ENCODE measurements at places on chromosomes 2 and 18.

DNA sequence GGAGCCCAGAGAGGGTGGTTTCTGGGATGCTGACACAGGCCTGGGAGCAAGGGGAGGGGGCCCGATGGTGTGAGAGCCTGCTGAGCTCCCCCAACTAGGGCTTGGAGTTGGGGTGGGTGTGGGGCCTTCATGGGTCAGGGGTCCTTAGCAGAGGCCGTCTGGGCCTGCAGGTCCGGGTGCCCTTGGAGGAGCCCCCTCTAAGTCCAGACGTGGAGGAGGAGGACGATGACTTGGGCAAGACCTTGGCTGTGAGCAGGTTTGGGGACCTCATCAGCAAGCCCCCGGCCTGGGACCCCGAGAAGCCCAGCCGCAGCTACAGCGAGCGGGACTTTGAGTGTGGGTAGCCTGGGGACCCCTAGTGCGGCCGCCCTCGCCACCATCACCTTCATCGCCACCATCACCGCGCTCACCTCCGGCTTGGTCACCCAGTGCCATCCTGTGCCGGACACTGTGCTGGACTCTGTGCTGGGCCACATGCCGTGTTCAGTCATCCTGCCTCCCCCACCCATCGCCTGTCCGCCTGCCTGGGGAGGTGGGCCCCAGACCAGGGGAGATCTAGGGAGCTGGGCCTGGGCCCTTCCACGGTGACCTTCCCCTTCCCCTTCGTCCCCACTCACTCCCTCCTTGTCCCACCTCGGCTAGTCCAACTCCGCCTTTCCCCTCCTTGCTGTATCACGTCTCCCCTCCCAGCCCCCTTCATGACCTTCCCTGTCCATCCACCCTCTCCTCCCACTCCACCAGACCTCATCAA, 980 bp downstream of the SLC4A3 start:
- peak overlapping the region; percentile 60 for H3K4me3 ChIP-seq
- peaks cover 3% of the 10 kb centered on the region for H3K36me3 ChIP-seq
- no peak for DNase-seq
- H3K27me3 ChIP-seq: no peaks in the 10 kb centered on the region

GRCh38 chr18:59540346-59540745, 156.9 kb downstream of the CCBE1 start:
- DNase-seq: no peak
- no peak overlapping the region for H3K4me3 ChIP-seq
- H3K4me1 ChIP-seq: peaks cover 28% of the 10 kb centered on the region
- peaks cover 9% of the 10 kb centered on the region for H3K36me3 ChIP-seq

- H3K4me1 ChIP-seq: peaks cover 3% of the 10 kb centered on the region
- no peak overlapping the region for H3K4me3 ChIP-seq
- DNase-seq: no peak
- peaks cover 16% of the 10 kb centered on the region for H3K27me3 ChIP-seq
Measured at GRCh38 chr2:221322741-221323140, 249.4 kb downstream of the EPHA4 start.

- no peaks in the 10 kb centered on the region for H3K27me3 ChIP-seq
- no peak for DNase-seq
- H3K4me1 ChIP-seq: no peaks in the 10 kb centered on the region
- H3K4me3 ChIP-seq: no peak overlapping the region
- no peaks in the 10 kb centered on the region for H3K36me3 ChIP-seq
Measured at GRCh38 chr2:139214801-139215200, 434.6 kb upstream of the NXPH2 start.

GRCh38 chr18:56662902-56663301, 11.7 kb downstream of the WDR7 start:
- H3K4me3 ChIP-seq: no peak overlapping the region
- H3K27me3 ChIP-seq: no peaks in the 10 kb centered on the region
- H3K4me1 ChIP-seq: no peaks in the 10 kb centered on the region

- H3K4me1 ChIP-seq: no peaks in the 10 kb centered on the region
- H3K27ac ChIP-seq: no peak overlapping the region
- H3K4me3 ChIP-seq: no peak overlapping the region
- no peak for DNase-seq
- H3K36me3 ChIP-seq: no peaks in the 10 kb centered on the region
Measured at GRCh38 chr2:224876522-224876921, 160.4 kb upstream of the CCDC195 start.

DNA sequence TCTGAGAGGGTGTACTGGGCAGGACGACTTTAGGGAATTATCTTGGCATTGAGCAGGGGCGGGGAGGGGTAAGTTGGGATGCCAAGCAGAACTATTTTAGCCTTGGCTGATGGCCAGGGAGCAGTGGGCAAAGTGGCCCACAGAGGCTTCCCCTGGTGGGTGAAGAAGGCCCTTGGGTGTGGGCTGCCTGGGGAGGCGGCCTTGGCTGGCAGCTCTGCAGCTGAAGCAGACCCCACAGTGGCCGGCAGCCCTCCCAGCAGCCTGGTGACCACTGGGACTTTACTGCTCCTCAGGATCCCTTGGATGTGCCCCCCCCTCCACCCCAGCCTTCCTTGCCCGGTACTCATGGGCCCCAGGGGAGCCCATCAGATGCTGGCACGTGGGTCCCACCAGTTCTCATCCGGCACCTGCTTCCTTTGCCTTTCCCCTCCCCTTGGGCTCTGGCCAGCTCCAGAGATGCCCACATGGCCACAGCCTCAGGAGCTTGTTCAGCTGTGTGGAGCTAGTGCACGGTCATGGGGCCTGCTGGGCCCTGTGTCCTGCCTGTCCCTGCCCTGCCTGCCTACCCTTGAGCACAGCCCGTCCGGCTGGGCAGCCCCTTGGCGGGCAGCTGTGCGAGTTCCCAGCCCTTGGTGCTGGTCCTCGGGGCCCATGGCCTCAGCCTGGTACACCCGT, 122.1 kb upstream of the HS6ST1 start:
- no peak overlapping the region for H3K4me3 ChIP-seq
- H3K36me3 ChIP-seq: no peaks in the 10 kb centered on the region

GRCh38 chr2:12151716-12152115, 405.3 kb downstream of the LPIN1 start:
- H3K4me1 ChIP-seq: peaks cover 8% of the 10 kb centered on the region
- no peak for DNase-seq
- H3K27ac ChIP-seq: no peak overlapping the region
- H3K36me3 ChIP-seq: no peaks in the 10 kb centered on the region
- no peak overlapping the region for H3K4me3 ChIP-seq

DNA sequence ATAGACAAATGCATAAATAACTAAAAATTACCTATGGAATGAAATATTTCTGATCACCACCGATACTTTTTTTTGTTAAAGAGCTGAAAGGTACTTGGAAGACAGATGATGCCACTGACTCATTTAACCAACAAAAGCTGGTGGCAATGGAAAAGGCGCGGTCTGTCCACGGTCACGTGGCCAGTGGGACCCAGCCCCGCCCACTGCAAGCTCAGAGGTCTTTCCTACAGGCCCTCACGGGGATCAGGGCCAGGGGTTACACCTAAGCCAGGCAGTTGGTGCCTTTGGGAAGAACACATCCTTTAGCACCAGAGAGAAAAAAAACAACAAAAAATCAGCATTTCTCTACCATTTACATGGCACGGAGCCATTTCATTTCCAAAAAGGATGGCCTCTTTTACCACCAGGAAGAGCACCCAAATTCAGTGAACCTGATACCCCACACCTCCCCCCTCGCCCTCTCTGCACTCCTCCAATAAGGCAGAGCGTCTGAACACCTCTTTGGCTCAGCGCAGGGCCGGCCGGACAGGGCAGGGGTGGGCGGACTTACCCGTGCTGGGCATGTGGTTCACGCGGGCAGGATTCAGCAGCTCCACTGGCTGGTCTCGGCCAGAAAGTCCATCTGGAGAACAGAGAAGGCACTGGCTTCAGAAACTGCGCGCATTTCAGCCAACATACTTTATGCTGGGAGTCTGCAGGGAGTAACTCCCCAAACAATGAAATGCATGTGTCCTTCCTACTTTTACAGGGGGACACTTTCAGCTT, 164.6 kb downstream of the HDAC4 start:
- H3K4me1 ChIP-seq: peaks cover 13% of the 10 kb centered on the region
- H3K4me3 ChIP-seq: no peak overlapping the region
- DNase-seq: no peak
- H3K36me3 ChIP-seq: no peaks in the 10 kb centered on the region
- H3K27me3 ChIP-seq: no peaks in the 10 kb centered on the region

DNA sequence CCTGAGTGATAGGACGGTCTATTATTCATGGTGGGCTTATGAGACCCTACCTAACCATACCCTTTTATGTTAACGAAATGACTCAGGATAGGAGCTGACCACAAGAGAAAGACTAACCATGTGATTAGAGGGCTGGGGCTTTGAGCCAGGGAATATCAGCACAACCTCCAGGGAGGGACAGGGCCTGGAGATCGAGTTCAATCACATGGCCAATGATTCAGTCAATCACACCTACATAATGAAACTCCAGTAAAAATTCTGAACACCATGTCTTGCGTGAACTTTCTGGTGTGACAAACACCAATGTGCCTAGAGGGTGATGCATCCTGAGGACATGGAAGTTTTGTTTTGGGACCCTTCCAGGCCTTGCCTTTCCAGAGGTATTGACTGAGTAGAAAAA, 2.2 kb upstream of the TEX51 start:
- H3K36me3 ChIP-seq: no peaks in the 10 kb centered on the region
- no peak for DNase-seq
- no peaks in the 10 kb centered on the region for H3K4me1 ChIP-seq
- H3K27me3 ChIP-seq: peaks cover 16% of the 10 kb centered on the region
- H3K27ac ChIP-seq: no peak overlapping the region

DNA sequence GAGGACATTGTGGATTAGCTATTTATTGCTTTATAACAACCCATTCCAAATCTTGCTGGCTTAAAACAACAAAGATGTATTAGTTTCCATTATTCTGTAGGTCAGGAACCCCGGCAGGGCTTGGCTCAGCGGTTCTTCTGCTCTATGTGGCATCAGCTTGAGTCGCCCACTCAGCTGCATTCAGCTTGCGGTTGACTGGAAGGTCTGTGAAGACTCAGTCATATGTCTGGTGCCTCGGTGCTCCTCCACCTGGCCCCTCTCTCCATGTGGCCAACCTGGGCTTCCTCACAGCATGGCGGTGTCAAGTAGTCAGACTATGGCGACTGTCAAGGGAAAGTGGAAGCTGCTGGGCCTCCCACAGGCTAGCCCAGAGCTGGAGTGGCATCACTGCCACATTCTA, 48.6 kb downstream of the EMILIN2 start:
- H3K27ac ChIP-seq: no peak overlapping the region
- no peaks in the 10 kb centered on the region for H3K27me3 ChIP-seq
- DNase-seq: no peak
- H3K4me1 ChIP-seq: peaks cover 15% of the 10 kb centered on the region

GRCh38 chr2:176424746-176425145, 155.5 kb downstream of the MTX2 start:
- peaks cover 23% of the 10 kb centered on the region for H3K27me3 ChIP-seq
- peak overlapping the region; percentile 51 for H3K27ac ChIP-seq
- no peaks in the 10 kb centered on the region for H3K36me3 ChIP-seq
- DNase-seq: no peak

DNA sequence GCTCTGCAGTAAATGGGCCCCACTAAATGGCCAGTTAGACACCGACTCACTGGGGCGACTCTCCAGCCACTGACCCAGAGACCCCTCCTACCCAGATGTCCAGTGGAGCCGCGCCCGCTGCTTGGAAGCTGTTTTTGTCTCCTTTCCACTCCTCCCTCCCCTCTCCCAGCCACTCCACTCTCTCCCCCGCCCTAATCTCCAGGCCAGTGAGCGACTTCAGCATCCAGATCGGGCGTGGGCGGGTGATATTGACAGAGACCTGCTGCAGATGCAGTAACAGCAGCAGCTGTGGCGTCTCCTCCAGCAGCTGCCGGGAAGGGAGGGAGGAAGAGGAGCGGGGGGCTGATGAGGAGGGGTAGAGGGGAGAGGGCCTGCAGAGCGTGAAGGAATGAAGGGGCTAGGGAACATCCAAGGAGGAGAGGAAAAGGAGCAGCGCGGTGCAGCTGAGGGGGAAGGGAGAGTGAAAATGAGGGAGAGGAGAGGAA, at the start of gene SCN7A:
TSS of gene SCN7A (minus strand) at position 110 of the 485 bp plus-strand sequence. CDS start 16,553 bp downstream, outside the sequence.
- H3K4me3 ChIP-seq: peak within 1 kb of the TSS; percentile 52
- H3K4me1 ChIP-seq: peaks cover 7% of the 10 kb centered on the region
- peak; percentile 66 for DNase-seq
- no peak within 1 kb of the TSS for H3K27ac ChIP-seq

- DNase-seq: no peak
- peak overlapping the region; percentile 74 for H3K27ac ChIP-seq
- H3K4me1 ChIP-seq: peaks cover 28% of the 10 kb centered on the region
- H3K4me3 ChIP-seq: no peak overlapping the region
- no peaks in the 10 kb centered on the region for H3K36me3 ChIP-seq
- H3K27me3 ChIP-seq: no peaks in the 10 kb centered on the region
Measured at GRCh38 chr2:204452464-204453023, 92.7 kb upstream of the PARD3B start.

DNA sequence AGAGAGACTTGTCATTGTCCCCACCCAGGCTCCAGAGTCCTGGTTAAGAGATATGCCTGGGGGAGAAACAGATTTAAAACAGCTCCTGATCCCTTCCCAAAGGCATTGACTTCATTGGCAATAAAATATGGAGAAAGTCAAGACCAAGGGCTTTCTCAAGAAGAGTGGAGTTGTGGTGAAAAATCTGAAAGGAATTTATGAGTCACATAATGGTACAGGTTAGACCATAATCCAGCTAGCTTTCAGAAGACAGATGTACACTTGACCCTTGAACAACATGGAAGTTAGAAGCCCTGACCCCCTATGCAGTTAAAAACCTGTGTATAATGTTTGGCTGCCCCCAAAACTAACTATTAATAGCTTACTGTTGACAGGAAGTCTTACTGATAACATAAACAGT, 599.1 kb upstream of the SOX11 start:
- H3K4me1 ChIP-seq: peaks cover 21% of the 10 kb centered on the region
- no peak overlapping the region for H3K4me3 ChIP-seq
- DNase-seq: no peak

GRCh38 chr2:62219407-62220159, 23.7 kb downstream of the B3GNT2 start:
- H3K27me3 ChIP-seq: no peaks in the 10 kb centered on the region
- H3K36me3 ChIP-seq: peaks cover 32% of the 10 kb centered on the region
- peak; percentile 2 for DNase-seq

GRCh38 chr2:128798502-128799283, 480.0 kb upstream of the HS6ST1 start:
- peak overlapping the region; percentile 6 for H3K27ac ChIP-seq
- H3K27me3 ChIP-seq: no peaks in the 10 kb centered on the region
- peaks cover 29% of the 10 kb centered on the region for H3K4me1 ChIP-seq
- H3K36me3 ChIP-seq: no peaks in the 10 kb centered on the region

GRCh38 chr18:23876921-23877320, 137.6 kb upstream of the TTC39C start:
- DNase-seq: no peak
- peaks cover 35% of the 10 kb centered on the region for H3K4me1 ChIP-seq
- no peaks in the 10 kb centered on the region for H3K36me3 ChIP-seq
- H3K4me3 ChIP-seq: no peak overlapping the region
- peaks cover 7% of the 10 kb centered on the region for H3K27me3 ChIP-seq

GRCh38 chr2:171522052-171522787, at the start of gene CYBRD1:
CYBRD1 (plus strand) TSS chr2:171522474; CDS start chr2:171522546, 72 bp downstream.
- peak; percentile 49 for DNase-seq
- peaks cover 23% of the 10 kb centered on the region for H3K27me3 ChIP-seq
- H3K4me1 ChIP-seq: peaks cover 22% of the 10 kb centered on the region
- H3K36me3 ChIP-seq: no peaks in the 10 kb centered on the region

GRCh38 chr2:106160786-106161261, 33.3 kb downstream of the UXS1 start:
- peak overlapping the region; percentile 26 for H3K27ac ChIP-seq
- H3K4me3 ChIP-seq: no peak overlapping the region
- peaks cover 72% of the 10 kb centered on the region for H3K4me1 ChIP-seq
- no peaks in the 10 kb centered on the region for H3K27me3 ChIP-seq
- no peak for DNase-seq

GRCh38 chr2:59594671-59595222, 958.7 kb downstream of the BCL11A start:
- DNase-seq: no peak
- H3K4me1 ChIP-seq: peaks cover 3% of the 10 kb centered on the region
- H3K27ac ChIP-seq: no peak overlapping the region
- no peaks in the 10 kb centered on the region for H3K36me3 ChIP-seq
- no peak overlapping the region for H3K4me3 ChIP-seq
- H3K27me3 ChIP-seq: no peaks in the 10 kb centered on the region

Measured in mesothelial cell of epicardium (in vitro differentiated cells).